ENCODE measurements at places on chromosomes 12 and 14.

GRCh38 chr14:36057452-36058116 lies 118.9 kb downstream of the PTCSC3 start:
- DNase-seq: peak; percentile 72

DNA sequence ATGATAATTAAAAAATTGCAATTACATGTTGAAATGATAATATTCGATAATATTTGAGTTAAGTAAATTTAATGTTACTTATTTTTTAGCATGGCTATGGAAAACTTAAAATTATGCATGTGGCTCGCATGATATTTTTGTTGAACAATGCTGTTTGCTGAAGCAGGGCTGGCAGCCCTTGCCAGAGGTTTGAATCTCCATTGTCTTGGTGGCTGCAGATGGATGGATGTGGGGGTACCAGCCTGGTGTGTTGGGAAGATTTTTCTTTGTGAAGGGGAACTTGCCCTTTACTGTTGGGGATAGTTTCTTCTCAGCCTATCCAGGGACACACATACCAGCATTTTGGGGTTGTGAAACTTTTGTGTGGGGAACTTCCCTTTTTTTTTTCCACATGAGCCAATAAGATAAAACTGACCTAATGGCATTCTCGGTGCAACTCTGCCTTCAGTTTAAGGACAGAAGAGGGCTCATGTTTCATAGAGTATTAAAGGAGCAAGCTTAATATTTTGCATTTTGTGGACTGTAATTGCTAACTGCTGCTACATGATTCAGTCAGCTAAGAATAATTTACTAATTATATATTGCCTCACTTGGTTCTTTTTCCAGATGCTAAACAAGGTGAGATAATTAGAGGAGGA lies 8.8 kb downstream of the RASSF3 start:
- no peak for DNase-seq

DNA sequence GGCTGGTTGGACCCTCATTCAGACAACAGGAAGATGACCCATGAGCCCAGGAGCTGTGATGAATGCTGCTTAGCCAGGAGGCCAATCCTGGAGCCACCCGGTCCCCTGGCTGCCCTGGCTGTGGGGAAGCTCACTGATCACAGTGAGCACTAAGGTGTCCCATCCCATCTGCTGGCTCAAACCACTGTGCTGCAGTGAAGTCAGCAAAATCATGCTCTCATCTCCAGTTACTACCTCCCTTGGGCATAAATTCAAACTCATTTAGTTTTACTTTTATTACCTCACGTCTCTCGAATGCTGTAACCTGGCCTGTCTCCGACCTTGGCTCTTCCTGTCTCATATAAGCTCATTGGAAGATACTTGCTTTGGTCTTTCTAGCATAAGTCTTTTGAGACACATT lies 112.4 kb downstream of the APAF1 start:
- no peak for DNase-seq

- DNase-seq: peak; percentile 8
These were observed at the start of gene ITGA7 for GRCh38 chr12:55707841-55708694. ITGA7 (minus strand) TSS chr12:55707904; CDS start chr12:55707682, 222 bp downstream.

DNA sequence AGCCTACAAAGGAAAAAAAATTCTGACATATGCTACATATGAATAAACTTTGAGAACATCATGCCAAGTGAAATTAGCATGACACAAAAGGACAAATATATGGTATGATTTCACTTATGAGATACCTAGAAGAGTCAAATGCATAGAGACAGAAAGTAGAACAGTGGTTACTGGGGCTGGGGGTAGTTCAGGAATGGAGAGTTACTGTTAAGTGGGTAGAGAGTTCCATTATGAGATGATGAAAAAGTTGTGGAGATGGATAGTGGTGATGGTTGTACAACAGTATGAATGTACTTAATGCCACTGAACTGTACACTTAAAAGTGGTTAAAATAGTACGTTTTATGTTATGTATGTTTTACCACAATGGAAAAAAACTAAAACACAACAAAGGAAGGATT lies 92.3 kb downstream of the SCAF11 start:
- DNase-seq: no peak

- DNase-seq: no peak
These were observed 141.2 kb downstream of the PPFIA2 start for GRCh38 chr12:81617915-81618314.
